ENCODE measurements at places on chromosomes 7 and 10.
A peak's percentile ranks its signal among the peaks of the same experiment; 100 is the strongest.

- no peak for DNase-seq
Observed at GRCh38 chr10:30435073-30435422, 1.1 kb downstream of the MAP3K8 start.

DNA sequence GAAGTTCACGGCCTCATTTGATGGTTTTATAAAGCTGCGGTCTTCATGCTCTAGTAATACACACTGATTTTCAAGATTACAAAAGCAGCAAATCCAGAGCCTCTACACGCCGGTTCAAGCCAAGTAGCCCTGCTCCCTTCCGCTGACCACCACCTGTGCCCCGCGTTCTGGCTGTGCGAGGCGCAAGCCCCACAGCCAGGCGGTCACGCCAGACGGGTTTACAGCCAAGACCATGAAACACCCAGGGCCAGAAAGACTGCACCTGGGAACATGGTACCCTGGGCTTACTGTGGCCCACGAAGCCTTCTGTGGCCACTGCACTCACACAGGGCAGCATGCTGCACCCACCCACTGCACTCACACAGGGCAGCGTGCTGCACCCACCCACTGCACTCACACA, 33.6 kb downstream of the GPER1 start:
- no peak for DNase-seq

DNA sequence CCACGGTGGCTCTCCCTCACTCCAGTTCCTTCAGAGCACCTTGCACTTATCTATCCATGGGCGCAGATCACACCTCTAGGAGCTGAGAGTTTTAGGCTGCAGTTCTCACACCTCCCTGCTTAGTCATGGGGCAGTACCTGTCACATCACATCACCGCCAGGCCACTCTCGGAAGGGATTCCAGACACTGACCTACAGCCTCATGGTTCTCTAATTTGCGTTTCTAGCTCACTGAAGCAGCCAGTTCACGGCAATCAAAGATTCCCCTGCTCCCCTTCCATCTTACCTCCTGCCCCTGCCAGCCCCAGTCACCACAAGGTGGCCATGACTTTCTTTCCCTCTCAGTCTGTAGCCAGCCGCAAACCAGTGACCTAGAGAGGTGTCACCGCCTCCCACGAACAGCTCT, 34.2 kb downstream of the ADRB1 start:
- no peak for DNase-seq

- no peak for DNase-seq
Observed at GRCh38 chr7:17530741-17531421, 232.4 kb downstream of the AHR start.

GRCh38 chr10:11114269-11114668, 96.6 kb downstream of the CELF2 start:
- DNase-seq: no peak

- no peak for DNase-seq
Observed at GRCh38 chr7:138299066-138299465, 161.0 kb upstream of the TRIM24 start.

GRCh38 chr7:132697003-132697402, 120.7 kb upstream of the PLXNA4 start:
- DNase-seq: no peak

GRCh38 chr10:93268021-93268420, 194.3 kb downstream of the CYP26A1 start:
- no peak for DNase-seq

GRCh38 chr10:88004451-88004850, 141.0 kb downstream of the PTEN start:
- DNase-seq: no peak

DNA sequence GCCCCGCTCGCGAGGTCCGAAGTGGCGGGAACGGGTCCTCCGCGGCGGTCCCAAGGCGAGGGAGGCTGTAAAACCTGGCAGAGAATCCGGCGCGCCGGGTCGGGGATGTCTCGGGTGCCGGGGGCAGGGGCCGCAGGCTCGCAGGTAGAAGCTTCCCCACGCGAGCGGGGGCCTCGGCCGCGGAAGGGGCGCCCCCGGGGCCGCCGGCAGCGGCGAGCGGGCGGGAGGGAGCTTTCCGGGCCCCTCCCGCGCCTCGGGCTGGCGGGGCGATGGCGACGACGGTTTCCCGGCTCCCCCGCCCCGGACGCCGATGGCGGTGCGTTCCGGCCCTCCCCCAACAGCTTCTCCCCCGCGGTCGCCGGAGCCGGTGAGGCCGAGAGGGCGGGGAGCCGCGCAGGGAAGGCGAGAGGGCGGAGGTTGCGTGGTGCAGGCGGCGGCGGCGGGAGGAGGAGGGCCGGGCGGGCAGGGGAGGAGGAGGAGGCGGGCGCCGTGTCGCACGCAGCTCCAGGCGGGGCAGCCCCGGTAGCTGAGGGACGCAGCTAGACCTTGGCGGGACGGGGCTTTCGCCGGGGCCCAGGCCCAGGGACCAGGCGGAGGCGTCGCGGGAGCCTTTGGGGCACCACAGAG, at the start of gene CUL1:
TSS of gene CUL1 (plus strand) at position 507 of the 627 bp plus-strand sequence. CDS start 31,220 bp downstream, outside the sequence.
- DNase-seq: peak; percentile 86

GRCh38 chr10:125037145-125037877, 95.4 kb downstream of the ZRANB1 start:
- DNase-seq: no peak

GRCh38 chr7:30255064-30255769, 29.2 kb upstream of the ZNRF2 start:
- DNase-seq: no peak

GRCh38 chr10:30062090-30062489, 2.7 kb upstream of the JCAD start:
- DNase-seq: no peak

DNA sequence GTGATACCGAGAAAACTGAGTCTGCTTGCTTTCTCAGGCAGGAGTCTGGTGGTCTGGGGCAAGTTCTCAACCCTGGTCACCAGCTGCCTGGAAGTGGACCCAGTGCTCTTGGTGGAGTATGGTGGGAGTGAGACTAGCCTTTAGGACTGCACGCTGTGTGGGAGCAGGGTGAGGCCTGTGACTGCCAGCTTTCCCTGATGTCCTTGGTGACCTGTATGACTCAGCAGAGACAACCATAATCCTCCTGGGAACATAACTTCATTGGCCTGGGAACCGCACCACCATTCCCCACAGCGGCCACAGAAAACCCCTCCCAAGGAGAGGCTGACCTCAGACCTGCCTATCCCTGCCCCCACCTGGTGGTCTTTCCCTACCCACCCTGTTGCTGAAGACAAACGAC, 139.5 kb upstream of the CHRM2 start:
- DNase-seq: no peak

DNA sequence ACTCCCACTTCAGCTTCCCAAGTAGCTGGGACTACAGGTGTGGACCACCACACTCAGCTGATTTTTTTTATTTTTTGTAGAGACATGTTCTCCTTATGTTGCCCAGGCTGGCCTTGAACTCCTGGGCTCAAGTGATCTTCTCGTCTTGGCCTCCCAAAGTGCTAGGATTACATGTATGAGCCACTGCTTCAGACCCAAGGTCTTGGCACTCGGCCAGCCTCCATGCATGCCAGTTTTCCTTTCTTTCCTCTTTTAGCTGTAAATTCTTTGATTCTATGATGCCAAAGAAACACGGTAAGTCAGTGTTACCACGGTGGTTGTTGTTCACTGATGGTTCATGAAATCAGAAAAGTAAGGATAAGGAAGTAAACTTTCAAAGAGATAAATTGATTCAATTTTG, 3.0 kb upstream of the MGAM start:
- DNase-seq: no peak
